Heart left ventricle (tissue), 16 donors: ENCODE measurements at places on chromosomes 2 and 18. TPM values are rescaled to one million over a fixed set of nuclear protein-coding genes. Genes with fewer than 3 reads are reported as not detected.

DYSF gene
- 82.0 TPM for total RNA-seq

GRCh38 chr2:231563378-231563961, 29.2 kb upstream of the TEX44 start:
- DNase-seq = peak; percentile 63

DNA sequence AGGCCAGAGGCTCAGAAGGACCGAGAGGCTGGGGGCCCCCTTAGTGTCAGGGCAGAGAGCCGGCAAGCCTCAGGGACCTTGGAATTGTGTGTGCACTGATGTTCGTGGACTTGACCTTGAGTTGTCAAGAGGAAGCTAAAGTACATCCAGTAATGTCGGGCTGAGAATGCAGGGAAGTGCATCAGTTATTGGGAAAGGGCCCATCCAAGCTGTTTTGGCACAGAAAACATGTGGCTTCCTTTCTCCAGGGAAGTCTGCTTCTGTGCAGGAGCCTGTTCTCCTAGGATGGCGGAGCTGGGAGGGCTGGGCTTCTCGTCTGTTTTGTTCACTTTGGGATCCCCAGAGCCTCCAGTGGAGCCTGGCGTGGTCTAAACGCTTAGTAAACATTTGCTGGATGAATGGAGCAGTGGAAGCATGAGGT, 23.7 kb downstream of the ATOH8 start:
- DNase-seq = peak; percentile 58

GRCh38 chr18:51196118-51196810, 1.2 kb downstream of the MEX3C start:
- DNase-seq = peak; percentile 35

GRCh38 chr18:77063260-77063659, 69.3 kb downstream of the MBP start:
- DNase-seq = no peak

GRCh38 chr2:110716959-110717645, 15.3 kb upstream of the ACOXL start:
- DNase-seq = no peak
